Endothelial cell of umbilical vein (primary cell): ENCODE measurements at places on chromosomes 5 and 9. TPM values are rescaled to one million over a fixed set of nuclear protein-coding genes. Genes with fewer than 3 reads are reported as not detected.

- no peak for DNase-seq
Measured at GRCh38 chr5:87354496-87354895, 58.2 kb downstream of the CCNH start.

GRCh38 chr5:170737591-170737990 is 45.9 kb upstream of the GABRP start:
- DNase-seq, result no peak

DNA sequence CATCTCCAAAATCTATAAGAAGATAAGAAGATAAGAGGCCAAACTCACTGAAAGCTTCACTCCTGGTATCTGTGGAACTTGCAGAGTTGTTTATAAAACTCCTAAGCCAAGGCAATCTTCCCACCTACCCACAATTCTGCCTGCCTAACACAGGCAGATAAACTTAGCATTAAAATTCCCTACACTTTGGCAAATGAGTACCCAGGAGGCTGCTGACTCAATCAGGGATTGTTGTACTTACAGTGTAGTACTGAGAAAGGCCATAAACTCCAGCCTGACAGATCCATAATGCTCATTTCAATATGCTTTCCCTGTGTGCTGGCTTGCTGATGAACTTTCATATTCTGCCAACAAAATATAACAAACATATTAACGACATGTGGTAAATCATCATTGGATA is 725.2 kb downstream of the BRINP1 start:
- no peak for DNase-seq

TAF1L gene
- total RNA-seq, result not detected in 2 replicates

DNA sequence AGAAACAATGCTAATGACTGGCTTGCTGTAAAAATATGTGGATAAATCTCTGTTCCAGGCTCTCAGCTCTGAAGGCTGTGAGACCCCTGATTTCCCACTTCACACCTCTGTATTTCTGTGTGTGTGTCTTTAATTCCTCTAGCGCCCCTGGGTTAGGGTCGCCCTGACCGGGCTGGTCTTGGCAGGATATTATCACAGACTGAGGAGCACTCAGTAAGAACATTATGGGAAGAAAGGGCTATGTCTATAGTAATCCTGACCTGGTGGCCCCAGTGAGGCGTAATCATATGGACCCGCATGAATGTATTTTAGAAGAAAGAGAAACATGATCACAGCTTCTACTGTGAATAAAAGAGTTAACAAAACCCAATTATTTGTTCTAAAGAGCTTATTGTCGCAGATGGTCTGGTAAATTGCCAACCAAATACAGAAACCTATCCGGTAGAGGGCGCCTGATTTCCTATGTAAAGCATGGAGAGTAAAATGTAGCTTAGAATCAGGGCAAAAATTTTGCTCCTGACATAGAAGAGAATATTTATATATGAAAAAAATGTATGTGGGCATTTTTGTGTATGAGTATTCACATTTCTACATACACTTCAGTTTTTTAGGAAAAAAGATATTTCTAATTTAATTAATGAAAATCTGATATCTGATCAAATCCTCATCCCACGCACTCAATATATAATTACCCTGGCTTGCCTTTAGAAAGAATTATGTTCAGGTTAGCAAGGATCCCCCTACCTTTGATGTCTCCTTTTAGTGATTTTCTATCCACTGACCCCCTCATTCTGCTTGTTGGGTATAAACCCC is 5.8 kb upstream of the IFNA1 start:
- peak; percentile 68 for DNase-seq

DNA sequence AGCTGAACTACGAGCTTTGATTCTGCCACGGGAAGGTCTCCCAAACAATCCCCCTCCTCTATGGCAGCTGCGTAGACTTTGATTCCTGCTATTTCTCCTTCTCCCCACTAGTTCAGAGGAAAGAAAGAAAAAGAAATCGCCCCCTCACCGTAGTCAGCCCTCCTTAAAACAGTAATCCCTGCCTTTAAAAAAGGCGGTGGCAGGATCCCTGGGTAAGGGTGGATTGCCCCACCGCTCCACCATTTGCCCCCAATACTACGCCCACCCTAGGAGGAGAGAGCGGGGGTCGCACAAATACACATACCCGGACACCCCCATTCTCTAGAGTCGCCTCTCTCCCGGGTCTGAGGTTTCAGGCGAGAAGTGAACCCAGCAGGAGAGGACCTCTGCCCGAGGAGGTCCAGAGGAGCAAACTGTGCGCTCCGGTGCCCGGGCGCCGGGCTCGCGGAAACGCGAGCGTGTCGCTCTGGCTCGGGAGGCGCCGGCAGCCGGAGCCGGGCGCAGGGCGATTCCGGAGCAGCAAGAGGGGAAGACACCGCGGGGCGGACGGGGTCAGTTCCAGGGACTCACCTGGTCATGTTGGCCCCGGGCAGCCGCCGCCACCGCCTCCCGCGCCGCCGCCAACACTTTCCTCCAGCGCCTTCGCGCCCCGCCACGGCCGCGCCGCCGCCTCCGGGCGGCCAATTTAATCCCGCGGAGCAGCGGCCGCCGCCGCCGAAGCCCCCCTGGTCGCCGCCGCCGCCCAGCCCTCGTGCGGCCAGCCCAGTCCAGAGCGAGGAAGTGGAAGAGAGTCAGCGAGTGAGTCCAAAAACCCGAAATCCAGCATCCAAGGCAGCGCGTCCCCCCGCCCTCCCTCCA is 1057.7 kb upstream of the DMAC1 start:
- peak; percentile 26 for DNase-seq

AJM1 gene
- total RNA-seq, result 1.3 and 1.7 TPM in 2 replicates

GRAMD2B gene
- total RNA-seq, result 4.6 and 5.5 TPM in 2 replicates

DNA sequence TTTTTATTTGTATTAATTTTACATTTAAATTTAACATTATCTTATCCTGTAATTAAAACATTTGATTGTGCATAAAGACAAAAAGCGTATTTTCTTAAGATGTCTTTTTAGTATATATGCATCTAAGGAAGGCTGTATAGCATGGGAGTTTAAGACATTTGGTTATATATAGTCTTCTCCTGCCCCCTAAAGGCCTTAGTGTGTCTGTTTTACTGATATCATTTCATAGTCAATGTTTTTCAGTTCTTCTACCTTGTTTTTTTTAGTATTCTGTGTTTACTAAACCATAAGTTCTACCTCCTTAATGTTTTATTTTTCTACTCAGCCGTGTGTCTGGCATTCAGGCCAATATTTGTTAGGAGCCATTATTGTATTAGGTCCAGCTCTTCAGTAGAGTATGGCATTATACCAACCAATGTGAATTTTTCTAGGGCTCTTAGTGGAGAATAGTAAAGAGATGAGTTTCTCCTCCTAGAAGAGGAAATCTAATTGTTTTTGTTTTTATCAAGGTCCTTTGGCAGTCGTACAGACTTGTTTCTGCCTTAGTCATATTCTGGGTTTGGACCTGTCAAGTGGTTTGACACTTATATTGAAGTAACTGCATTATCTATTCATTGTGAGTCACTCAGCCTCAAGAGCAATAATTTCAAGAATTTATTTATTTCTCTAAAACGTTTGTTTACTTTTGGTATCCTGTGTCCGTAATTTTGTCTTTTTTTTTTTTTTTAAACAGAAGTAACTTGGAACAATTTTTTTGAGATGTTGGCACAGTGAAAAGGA is 74.8 kb downstream of the SLF1 start:
- peak; percentile 65 for DNase-seq

ADAMTS2 gene
- not detected in 2 replicates for total RNA-seq
